CD8-positive, alpha-beta T cell (primary cell): ENCODE measurements at places on chromosomes 16 and 17. TPM values are rescaled to one million over a fixed set of nuclear protein-coding genes. Genes with fewer than 3 reads are reported as not detected.

PCGF2 gene
- total RNA-seq = not detected

DNA sequence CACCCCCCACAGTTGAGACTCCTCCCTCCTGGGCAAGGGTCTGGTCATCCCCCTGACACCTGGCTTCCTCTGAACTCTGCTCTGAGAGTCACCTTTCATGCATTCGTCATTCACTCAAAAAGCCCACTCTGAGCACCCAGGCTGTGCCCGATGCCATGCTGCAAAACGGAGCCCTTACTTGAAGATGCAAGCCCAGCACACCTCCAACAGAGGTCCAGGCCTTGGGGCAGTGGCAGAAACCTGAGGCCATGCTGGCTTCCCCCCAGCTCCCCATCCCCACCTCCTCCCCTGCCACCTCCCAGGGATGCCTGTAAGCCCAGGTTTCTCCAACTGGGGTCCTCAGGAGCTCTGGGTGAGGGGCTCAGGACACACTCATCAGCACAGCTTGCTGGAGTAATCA is 67.7 kb upstream of the TNRC6C start:
- DNase-seq = no peak

PRRT2 gene
- total RNA-seq = 1.7 TPM

DNA sequence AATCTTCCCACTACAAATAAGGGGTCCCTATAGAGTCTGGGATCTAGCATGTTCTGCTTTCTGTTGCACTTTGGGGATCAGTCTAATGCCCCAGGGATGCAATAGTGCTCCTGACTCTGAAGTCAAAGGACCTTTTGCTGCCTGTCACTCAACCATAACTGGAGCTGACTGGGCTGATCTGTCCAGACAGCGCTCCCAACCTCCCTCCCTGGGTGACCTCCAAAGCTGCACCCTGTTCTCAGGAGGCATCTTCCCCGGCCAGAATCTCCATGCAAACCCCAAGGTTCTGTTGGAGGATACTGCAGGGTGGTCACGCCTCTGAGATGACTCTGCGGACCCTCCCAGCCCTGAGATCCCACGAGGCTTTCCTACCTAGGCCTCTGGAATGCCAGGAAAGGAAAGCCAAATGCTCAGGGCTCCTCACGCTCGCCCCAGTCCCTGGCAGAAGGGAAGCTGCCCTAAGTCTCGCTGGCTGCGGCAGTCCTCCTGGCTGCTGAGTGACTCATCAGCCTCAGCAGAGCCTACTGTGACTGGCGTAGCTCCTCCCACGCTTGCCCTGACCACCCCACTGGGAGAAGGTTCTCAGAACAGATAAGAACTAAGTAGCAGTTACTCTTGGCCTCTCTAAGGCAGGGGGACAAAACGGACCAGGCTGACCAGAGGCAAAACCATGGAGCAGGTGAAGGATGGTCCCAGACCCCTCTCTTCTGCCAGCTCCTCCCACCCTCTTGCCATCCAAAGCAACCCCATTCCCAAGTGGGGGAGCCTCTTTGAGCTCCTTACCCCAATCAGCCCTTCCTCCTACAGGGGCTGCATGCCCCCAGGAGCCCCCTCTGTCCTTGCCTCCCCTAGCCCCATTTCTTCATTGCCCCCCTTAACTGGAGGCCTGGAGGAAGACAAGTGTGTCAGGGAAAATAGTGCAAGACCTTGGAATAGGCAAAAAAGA is 124.1 kb upstream of the TNRC6C start:
- peak; percentile 44 for DNase-seq

CSH2 gene
- not detected for total RNA-seq

DNA sequence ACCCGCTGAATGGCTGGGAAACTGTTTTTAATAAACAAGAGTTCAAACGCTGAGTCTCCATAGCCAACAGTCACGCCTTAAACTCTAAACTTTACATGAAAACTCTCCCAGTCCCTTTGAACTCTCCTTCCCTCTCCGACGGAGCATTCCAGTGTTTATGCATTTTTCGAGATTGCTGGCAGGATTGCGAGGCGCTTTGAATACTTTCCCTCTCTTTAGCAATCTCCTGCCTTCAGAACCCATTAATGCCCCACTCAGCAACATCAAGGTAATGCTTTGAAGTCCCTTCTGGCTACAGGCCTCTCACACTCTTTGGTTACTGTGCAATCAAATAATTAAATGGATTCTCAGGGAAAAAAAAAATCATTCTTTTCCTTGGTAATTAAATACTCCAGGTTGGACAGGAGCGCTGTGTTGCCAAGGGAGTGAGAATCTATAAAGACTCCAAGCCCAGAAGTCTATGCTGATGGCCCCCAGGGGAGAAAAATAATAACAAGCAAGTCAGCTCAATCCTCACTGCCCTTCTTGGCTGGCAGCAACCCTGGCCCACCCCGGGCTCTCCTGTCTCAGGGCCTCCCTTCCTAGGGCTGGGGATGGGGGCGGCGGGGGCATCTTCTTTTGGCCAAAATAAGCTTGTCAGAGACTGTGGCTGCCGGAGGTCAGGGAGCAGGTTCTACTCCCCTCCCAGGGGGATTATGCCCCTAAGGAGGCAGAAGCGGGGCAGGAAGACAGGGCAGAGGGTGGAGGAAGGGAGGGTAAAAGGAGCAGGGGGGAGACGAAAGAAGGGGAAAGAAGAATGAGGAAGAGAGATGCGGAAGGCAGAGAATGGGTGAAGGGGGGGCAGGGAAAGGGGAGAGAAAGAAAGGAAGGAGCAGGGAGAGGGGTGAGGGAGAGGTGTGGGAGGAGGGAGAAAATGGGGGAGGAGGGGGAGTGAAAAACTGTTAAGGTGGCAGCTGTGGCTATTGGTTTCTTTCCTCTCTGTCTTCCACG is 45.2 kb downstream of the AXIN2 start:
- no peak for DNase-seq

GRCh38 chr17:73749928-73750605 is 105.8 kb upstream of the SDK2 start:
- no peak for DNase-seq

GRCh38 chr16:87064731-87065445 is 252.3 kb downstream of the C16orf95 start:
- no peak for DNase-seq
